ENCODE measurements at places on chromosomes 5 and 9.

DNA sequence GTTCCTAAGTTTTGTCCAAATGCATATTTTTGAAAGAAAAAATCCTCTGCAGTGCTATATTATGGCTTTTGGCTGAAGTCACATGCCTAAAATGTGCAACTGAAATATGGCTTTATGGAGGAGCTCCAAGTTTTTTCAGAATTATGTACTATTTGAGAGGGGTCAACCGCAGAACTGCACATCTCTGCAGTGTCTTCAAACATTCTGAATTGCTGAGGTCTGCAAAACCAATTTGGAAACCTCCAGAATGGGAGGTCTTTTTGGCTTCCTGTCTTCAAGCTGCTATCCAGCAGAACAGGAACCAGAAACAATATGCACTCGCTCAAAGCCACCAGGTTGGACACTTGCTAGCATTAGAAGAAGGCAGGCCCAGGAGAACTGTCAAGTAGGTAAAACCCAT is 376.0 kb upstream of the PAPPA start:
- no peak for DNase-seq

- DNase-seq, result no peak
Observed at GRCh38 chr5:77869116-77869798, 93.1 kb upstream of the TBCA start.

DNA sequence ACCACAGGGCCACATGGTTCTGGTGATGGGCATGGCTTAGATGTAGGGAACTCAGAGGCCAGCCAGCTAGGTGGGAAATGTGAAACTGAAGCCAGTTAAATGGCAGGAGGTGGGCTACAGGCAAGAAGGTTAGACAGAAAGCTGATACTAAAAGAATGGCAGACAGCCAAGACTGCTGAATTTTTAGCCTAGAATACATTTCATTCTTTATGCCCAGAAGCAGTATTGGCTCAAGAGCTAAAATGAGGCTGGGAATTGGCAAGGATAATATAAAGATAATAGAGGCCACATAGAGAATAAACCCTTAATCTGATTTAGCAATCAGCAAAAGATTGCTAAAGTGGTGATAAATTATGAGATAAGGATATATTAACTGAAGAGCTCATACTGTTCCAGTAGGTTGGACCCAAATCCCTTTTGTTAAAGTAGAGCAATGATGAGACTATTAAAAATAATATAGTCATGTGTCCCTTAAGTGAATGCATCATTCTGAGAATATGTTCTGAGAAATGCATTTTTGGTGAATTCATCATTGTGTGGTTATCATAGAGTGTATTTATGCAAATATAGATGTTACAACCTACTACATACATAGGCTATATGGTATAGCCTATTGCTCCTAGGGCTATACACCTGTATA is 234.3 kb downstream of the CHSY3 start:
- DNase-seq, result no peak

GRCh38 chr9:111957856-111958631 is 61.4 kb downstream of the UGCG start:
- DNase-seq, result no peak

DNA sequence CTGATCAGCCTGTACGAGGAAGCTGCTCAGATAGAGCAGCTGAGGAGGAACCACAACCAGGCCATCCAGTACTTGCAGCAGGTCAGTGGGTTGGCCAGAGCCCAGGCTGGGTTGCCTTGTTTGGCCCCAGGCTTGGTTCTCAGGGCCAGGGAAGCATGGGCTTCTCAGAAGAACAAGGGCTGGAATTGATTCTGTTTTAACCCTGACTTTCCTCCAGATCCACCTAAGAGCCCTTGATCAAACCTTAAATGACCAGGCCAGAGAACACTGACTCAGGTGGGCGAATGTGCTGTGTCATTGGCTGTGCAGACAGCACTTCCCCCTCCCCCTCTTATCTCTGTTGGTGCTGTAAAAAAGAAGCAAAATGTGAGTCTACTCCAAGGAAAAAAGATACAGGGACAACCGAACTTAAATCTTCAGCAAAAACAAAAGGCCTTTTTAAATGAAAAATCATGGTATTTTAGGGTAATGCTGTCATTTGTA is 28.1 kb downstream of the TTC23L start:
- no peak for DNase-seq

GRCh38 chr5:157312492-157312891 is 46.6 kb downstream of the CYFIP2 start:
- DNase-seq, result peak; percentile 55

DNA sequence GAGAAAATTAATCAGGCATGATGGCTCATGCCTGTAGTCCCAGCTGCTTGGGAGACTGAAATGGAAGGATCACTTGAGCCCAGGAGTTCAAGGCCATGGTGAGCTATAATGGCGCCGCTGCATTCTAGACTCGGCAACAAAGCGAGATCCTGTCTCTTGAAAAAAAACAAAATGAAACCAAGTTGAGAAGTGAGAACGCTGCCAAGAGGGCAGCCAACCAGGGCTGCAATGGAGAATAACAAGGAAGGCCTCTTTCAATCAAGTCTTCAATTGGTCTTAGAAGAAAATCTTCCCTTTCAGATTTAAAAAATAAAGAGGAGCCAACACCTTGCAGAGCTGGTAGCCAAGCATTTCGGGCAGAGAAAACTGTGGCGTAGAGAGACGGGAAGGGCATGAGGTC is 14.7 kb downstream of the KIAA1958 start:
- no peak for DNase-seq

DNA sequence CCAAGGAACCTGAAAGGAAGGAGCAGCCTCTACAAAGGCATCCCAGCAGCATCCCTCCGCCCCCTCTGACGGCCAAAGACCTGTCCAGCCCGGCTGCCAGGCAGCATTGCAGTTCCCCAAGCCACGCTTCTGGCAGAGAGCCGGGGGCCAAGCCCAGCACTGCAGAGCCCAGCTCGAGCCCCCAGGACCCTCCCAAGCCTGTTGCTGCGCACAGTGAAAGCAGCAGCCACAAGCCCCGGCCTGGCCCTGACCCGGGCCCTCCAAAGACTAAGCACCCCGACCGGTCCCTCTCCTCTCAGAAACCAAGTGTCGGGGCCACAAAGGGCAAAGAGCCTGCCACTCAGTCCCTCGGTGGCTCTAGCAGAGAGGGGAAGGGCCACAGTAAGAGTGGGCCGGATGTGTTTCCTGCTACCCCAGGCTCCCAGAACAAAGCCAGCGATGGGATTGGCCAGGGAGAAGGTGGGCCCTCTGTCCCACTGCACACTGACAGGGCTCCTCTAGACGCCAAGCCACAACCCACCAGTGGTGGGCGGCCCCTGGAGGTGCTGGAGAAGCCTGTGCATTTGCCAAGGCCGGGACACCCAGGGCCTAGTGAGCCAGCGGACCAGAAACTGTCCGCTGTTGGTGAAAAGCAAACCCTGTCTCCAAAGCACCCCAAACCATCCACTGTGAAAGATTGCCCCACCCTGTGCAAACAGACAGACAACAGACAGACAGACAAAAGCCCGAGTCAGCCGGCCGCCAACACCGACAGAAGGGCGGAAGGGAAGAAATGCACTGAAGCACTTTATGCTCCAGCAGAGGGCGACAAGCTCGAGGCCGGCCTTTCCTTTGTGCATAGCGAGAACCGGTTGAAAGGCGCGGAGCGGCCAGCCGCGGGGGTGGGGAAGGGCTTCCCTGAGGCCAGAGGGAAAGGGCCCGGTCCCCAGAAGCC is 30.8 kb downstream of the CD180 start:
- peak; percentile 81 for DNase-seq

DNA sequence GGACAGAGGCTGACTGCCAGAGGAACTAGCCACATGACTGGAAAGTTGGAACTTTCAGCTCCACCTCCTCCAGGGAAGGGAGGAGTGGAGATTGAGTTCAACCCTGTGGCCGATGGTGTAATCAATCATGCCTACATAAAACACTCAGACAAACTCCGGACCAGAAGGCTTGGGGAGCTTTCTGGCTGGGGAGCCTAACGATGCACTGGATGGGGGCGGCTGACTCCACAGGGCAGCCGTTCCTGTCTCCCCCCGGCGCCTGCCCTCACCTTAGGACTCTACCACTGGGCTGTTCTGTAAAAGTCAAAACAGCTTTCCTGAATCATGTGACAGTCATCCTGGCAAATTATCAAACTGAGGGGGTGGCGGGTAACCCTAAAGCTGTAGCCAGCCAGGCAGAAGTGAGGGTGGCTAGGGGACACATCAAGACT is 58.0 kb downstream of the GOLM1 start:
- DNase-seq, result no peak

DNA sequence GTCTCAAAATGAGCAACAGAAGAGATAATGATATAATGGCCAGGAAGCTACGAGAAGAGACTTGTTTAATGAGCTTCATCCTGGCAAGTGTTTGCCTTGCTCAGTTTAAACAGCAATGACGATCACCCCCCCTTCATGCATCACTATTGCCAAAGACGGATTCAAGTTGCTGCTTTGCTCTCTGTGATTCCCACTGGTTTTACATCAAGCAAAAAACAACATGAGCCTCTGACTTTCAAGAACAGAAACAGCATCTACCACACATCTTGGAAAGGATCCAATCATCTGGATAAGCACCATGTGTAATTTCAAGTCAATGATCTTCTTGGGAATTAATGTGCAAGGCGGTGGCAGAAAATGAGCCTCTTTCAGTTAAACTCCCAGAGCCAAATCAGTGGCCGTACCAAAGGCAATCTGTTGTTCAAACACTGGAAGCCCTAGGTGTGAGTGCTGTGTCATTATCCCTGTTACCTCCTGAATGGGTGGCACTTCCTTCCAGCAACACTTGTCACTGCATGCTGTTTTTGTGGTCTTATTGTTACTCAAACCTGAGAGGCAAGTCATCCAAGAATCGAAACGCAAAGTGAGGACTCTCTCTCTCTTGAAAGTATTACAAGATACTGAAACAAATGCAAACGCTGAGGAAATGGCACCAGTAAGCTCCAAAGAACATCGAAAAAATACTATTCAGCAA is 72.8 kb downstream of the MED27 start:
- DNase-seq, result no peak

- DNase-seq, result no peak
Observed at GRCh38 chr5:141040093-141040770, 10.9 kb upstream of the PCDHB1 start.

DNA sequence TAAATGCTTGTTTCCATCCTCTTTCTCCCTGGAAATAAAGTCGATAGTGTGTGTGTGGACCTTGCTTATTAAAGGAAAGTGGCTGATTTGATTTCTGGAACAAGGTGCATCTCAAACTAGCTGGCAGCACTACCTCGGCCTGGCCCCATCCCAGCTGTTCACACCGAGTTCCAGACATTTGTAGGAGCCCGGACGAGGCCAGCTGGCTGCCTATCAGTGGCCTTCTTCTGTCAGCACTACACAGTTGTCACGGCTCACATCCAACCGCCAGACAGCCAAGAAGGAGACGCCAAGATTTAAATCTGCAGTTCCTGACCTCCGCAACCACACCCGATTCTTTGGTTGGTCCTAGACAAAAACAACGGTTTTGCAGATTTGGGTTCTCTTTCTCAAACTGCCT is 63.6 kb downstream of the PALM2AKAP2 start:
- DNase-seq, result no peak

DNA sequence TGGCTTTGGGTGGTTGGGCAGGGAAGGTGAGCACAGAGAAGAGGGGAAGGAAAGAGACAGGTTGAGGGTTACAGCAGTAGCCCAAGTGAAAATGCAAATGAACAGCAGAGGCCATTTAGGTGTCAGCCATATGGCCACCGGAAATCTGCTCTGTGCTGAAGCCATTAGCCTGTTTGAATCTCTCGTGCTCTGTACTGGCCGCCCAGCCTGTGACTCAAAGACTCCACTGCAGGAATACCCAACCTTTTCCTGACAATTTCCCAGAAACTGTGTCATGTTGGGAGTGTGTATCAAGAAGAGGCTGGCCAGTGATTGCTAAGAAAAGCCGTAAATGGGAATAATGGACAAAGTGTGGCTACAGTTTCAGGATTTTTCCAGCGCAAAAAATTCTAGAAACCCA is 35.9 kb upstream of the RAI14 start:
- no peak for DNase-seq

DNA sequence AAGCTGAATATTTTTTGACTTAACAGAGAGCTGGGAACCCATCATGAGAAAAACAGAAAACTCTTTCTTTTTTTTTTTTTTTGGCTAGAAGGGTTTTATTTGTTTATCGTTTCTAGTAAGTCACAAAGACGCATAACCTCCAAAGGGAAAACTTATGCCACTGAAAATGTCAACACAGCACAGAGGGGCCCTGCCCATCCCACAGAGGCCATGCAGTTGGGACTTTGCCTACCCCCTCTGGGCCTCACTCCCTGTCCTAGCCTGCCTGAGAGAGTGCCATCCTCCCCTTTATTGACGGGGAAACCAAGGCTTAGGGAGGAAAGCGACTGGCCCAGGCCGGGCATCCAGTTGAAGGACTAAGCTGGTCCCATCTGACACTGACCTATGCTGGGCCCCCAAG is 74.7 kb downstream of the VAV2 start:
- no peak for DNase-seq

DNA sequence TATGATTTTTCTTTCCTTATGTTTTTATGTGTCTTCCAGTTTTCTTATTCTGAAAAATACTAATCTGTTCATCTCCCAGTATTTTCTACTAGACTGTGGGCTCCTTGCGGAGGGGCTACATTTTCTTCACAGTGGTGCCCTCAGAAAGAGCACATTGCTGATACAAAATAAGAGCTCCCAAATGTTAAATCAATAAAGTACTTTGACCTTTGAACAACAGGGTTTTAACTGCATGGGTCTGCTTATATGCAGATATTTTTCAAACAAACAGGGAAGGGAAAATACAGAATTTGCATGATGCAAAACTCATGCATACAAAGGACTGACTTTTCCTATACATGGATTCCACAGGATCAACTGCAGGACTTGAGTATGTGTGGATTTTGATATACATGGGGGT is 79.9 kb upstream of the ACO1 start:
- no peak for DNase-seq

- DNase-seq, result no peak
Observed at GRCh38 chr9:19656704-19657103, 132.1 kb downstream of the SLC24A2 start.

DNA sequence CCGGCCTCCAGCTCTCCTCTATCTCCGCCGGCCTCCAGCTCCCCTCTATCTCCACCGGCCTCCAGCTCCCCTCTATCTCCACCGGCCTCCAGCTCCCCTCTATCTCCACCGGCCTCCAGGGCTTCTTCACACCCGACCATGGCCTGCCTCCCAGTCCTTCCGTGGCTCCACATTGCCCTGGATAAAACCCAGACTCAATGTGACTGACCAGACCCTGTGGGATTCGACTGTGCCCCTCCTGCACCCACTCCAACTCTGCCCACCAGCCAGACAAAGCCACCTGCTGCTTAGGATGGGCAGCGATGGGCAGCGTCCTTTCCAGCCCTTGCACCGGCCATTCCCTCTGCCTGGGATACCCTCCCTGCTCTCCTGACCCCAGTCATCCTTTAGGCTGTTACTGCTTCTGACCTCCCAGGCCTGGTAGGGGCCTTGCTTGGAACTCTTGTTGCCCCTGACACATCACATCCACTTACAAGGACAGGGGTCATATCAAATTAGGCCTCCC is 30.5 kb upstream of the RXRA start:
- DNase-seq, result no peak

DNA sequence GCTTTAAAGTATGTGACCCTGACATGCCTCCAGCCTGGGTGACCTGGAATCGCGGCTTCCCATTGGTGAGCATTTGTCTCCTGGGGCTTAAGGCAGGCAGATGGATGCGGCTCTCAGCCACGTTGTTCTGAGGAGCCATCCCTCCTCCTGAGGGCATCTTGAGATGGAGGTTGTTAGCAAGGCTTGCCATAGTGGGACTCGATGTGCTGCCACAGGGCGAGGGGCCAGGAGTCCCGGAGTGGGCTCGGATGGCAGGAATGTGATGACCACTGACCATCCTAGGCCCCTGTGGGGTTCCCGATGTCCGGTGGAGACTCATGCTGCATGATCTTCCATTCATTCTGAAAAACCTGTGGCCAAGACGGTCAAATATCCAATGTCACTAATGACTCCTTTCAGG is 13.8 kb downstream of the GLIS3 start:
- no peak for DNase-seq

Data from CD4-positive, alpha-beta memory T cell (primary cell).